Activated CD4-positive, alpha-beta memory T cell treated with anti-CD3 and anti-CD28 coated beads for 36 hours (primary cell): ENCODE measurements at places on chromosomes 7 and 10. TPM values are rescaled to one million over a fixed set of nuclear protein-coding genes. Genes with fewer than 3 reads are reported as not detected.

DNA sequence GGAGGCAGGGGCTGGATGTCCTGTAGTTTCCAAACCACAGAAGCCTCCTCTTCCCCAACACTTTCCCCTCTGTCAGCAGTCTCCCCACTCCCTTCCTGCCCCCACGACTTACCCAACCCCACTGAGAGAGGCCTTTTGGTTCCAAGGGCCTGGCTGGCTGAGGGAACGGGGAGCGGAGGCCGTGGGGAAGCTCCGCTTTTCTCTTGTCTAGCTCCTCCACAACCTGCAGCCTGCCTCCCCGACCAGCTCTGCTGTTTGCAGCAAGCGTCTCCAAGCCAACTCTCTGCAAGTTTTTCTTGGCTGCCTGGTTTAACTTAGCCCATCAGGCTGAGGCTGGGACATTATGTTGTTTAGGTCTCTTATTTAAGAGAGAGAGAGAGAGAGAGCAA lies 126.8 kb downstream of the NEURL1 start:
- no peaks in the 10 kb centered on the region for H3K36me3 ChIP-seq
- no peaks in the 10 kb centered on the region for H3K27me3 ChIP-seq
- no peak for DNase-seq
- H3K4me3 ChIP-seq = no peak overlapping the region
- no peaks in the 10 kb centered on the region for H3K4me1 ChIP-seq

GRCh38 chr10:122350893-122351292 lies 23.6 kb upstream of the PLEKHA1 start:
- DNase-seq = no peak
- no peak overlapping the region for H3K4me3 ChIP-seq
- H3K27me3 ChIP-seq = peaks cover 3% of the 10 kb centered on the region
- no peaks in the 10 kb centered on the region for H3K36me3 ChIP-seq
- H3K27ac ChIP-seq = no peak overlapping the region
- H3K4me1 ChIP-seq = no peaks in the 10 kb centered on the region

- H3K36me3 ChIP-seq = peaks cover 5% of the 10 kb centered on the region
- no peak overlapping the region for H3K27ac ChIP-seq
- no peak overlapping the region for H3K4me3 ChIP-seq
- no peak for DNase-seq
- H3K4me1 ChIP-seq = no peaks in the 10 kb centered on the region
Measured at GRCh38 chr7:552868-553635, 33.4 kb upstream of the PDGFA start.

GRCh38 chr10:52598936-52599335 lies 173.6 kb downstream of the MBL2 start:
- no peak overlapping the region for H3K27ac ChIP-seq
- H3K4me3 ChIP-seq = no peak overlapping the region
- no peaks in the 10 kb centered on the region for H3K4me1 ChIP-seq

- H3K36me3 ChIP-seq = no peaks in the 10 kb centered on the region
- H3K4me3 ChIP-seq = no peak overlapping the region
Measured at GRCh38 chr10:31138026-31138553, 106.4 kb upstream of the ZNF438 start.

- H3K4me3 ChIP-seq = no peak overlapping the region
- no peak overlapping the region for H3K27ac ChIP-seq
- no peaks in the 10 kb centered on the region for H3K36me3 ChIP-seq
- H3K4me1 ChIP-seq = no peaks in the 10 kb centered on the region
Measured at GRCh38 chr10:60107308-60107976, 201.1 kb upstream of the CCDC6 start.

- H3K4me3 ChIP-seq = no peak overlapping the region
- peaks cover 13% of the 10 kb centered on the region for H3K36me3 ChIP-seq
Measured at GRCh38 chr7:112777406-112777805, 12.8 kb downstream of the TMEM168 start.

DNA sequence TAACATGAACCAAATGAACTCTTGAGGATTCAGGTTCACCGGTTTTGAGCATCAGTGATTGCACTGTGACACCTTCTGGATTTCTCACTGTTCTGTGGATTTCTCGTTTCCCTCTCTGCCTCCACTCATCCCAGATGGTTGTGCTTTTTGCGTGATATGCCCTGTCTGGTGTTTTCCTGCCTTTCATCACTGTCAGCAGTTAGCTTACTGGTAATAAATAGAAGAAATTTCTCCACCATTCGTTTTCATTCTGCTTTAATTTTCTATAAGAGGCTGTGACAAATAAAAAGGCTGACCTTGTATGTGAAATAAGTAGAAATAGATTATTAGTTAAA lies 16.2 kb downstream of the BPGM start:
- H3K27ac ChIP-seq = no peak overlapping the region
- H3K36me3 ChIP-seq = peaks cover 31% of the 10 kb centered on the region
- no peak overlapping the region for H3K4me3 ChIP-seq
- H3K27me3 ChIP-seq = no peaks in the 10 kb centered on the region
- no peak for DNase-seq

GRCh38 chr7:20236790-20237189 lies 19.6 kb upstream of the MACC1 start:
- no peak overlapping the region for H3K4me3 ChIP-seq
- H3K27ac ChIP-seq = no peak overlapping the region
- DNase-seq = no peak
- H3K36me3 ChIP-seq = no peaks in the 10 kb centered on the region
- peaks cover 5% of the 10 kb centered on the region for H3K4me1 ChIP-seq

DNA sequence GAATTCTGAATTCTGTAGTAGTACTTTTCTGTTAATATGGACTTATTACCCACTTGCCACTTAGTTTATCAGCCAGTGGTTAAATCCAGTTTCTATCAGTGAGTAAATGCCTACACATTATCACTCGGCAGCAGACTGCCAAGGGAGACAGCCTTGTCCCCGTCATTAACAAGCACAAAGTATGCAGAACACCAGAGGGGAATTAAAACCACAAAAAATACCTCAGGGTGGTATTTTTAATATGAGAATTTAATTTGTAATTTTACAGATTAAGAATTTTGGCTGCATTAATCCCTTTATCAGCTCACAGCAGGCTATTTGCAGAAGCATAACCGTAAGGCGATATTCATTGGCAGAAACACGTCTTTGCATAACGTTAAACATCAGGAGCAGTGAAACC lies 150.0 kb upstream of the FZD1 start:
- DNase-seq = no peak
- no peaks in the 10 kb centered on the region for H3K4me1 ChIP-seq
- no peaks in the 10 kb centered on the region for H3K36me3 ChIP-seq
- H3K27me3 ChIP-seq = no peaks in the 10 kb centered on the region
- no peak overlapping the region for H3K4me3 ChIP-seq

DNA sequence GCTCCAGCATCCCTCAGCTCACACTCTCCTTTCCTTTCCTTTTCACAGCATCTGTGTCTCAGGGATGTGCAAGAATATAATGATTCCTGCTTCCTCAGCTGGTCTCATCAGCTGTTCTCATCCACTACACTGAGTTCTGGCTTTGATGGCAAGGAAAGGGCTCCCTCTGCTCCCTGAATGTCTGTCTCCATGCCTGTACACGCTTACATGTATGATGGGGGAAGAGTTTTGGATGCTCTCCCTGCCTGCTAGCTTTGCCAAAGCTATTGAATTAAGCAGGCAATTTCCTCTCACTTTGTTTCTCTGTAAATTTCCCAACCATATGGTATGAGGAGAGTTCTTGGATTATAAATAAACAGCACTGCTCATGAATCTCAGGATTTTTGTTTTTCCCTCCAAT lies 254.5 kb downstream of the SORCS3 start:
- no peak for DNase-seq
- no peak overlapping the region for H3K4me3 ChIP-seq
- no peak overlapping the region for H3K27ac ChIP-seq
- H3K27me3 ChIP-seq = peaks cover 1% of the 10 kb centered on the region

GRCh38 chr10:121262774-121263430 lies 335.3 kb downstream of the FGFR2 start:
- no peaks in the 10 kb centered on the region for H3K4me1 ChIP-seq
- H3K27ac ChIP-seq = no peak overlapping the region
- H3K36me3 ChIP-seq = no peaks in the 10 kb centered on the region
- DNase-seq = no peak
- no peak overlapping the region for H3K4me3 ChIP-seq

DNA sequence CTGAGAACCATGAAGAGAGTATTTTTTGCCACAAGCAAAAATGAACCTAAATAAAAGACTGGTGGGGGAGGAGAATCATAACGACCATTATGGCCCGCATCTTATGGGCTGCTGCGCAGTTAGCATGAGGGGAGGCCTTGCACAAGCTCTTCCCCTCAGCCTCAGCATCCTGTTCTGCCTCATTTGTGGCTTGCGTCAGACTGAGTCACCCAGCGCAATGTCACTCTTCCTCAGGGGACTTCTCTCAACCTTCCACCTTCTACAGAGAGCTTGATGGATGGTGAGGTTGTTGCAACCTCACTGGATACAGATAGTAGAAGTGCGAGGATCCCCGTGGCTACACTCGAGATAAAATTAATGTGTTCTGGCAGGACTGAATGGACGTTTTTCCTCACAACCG lies 16.8 kb upstream of the GPR15LG start:
- H3K27ac ChIP-seq = peak overlapping the region; percentile 29
- DNase-seq = peak; percentile 59
- H3K4me3 ChIP-seq = no peak overlapping the region
- peaks cover 24% of the 10 kb centered on the region for H3K36me3 ChIP-seq
- H3K27me3 ChIP-seq = no peaks in the 10 kb centered on the region

DNA sequence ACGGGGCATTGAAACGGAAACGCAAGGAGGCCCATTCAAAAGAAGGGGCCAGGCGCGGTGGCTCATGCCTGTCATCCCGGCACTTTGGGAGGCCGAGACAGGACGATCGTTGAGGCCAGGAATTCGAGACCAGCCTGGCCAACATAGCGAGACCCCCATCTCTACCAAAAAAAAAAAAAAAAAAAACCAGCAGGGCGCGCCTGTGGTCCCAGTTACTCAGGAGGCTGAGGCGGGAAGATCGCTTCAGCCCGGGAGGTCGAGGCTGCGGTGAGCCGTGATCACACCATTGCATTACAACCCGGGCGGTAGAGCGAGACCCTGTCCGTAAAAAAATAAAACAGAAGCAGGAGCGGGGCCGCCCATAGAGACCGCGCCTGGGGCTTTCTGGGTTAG lies 396 bp downstream of the PSMG3 start:
- H3K4me1 ChIP-seq = peaks cover 38% of the 10 kb centered on the region
- peak overlapping the region; percentile 98 for H3K27ac ChIP-seq
- no peak for DNase-seq
- H3K4me3 ChIP-seq = peak overlapping the region; percentile 91

DNA sequence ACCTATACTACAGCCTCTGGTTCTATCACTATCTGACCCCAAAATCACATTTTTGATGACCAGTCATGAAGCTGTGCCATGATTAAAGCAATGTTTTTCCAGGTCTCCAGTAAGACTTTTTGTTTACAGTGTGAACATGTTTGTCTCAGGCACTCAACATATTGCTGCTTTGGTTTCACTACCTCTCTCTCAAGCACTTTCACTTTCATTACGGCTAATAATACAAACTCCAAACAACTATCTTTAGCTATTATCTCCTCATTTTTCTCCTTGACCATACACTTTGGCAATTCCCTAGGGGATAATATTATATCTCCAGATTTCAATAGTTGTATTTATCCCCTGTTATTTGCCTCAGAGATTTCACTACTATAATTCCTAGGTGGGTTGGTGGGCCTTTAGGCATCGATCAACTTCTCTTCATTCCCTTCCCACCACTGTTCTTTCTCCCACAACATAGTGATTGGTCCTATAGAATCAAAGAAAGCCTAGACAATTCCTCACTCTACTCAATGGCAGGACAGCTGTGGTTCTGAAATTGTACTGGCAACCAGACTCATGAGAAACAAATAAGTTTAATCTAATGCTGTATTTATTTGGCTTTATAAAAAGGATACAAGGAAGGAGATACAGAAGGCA lies 261.4 kb upstream of the ZWINT start:
- no peak overlapping the region for H3K27ac ChIP-seq
- no peaks in the 10 kb centered on the region for H3K4me1 ChIP-seq
- no peaks in the 10 kb centered on the region for H3K27me3 ChIP-seq
- no peaks in the 10 kb centered on the region for H3K36me3 ChIP-seq
- DNase-seq = no peak

DNA sequence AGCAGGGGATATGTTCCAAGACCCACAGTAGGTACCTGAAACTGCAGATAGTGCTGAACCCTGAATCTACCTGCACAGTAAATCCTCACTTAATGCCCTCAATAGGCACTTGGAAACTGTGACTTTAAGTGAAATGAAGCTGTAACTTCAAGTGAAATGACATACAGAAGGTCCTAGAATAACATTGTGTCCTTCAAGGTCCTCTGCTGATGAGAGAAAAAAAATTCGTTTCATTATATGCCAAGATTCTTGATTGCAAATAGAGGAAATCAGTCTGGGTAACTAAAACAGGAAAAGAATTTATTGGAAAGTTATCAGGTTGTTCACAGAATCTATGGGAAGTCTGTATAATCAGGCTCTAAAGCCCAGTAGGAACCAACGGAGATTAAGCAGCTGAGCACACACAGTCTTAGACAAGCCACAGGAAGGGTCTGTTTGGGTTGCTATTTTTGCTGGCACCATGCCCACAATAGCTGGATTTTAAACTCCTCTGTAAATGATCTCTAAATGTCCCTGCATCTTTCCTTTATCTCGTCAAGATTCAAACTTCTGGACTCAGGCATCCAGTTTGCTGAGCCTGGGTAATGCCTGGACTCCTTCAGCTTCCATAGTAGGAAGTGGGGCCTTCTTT lies 57.5 kb downstream of the EXOC4 start:
- DNase-seq = no peak
- no peak overlapping the region for H3K27ac ChIP-seq
- H3K27me3 ChIP-seq = no peaks in the 10 kb centered on the region
- peaks cover 39% of the 10 kb centered on the region for H3K36me3 ChIP-seq
- H3K4me1 ChIP-seq = peaks cover 16% of the 10 kb centered on the region
- H3K4me3 ChIP-seq = no peak overlapping the region

GRCh38 chr10:12965571-12965970 lies 35.9 kb downstream of the CCDC3 start:
- peaks cover 23% of the 10 kb centered on the region for H3K27me3 ChIP-seq
- no peak for DNase-seq
- H3K36me3 ChIP-seq = peaks cover 1% of the 10 kb centered on the region
- peaks cover 5% of the 10 kb centered on the region for H3K4me1 ChIP-seq
- H3K27ac ChIP-seq = no peak overlapping the region

The LBX1 gene
- not detected for total RNA-seq

The STRIP2 gene
- 56.1 TPM for total RNA-seq

The HABP2 gene
- not detected for total RNA-seq

The MCM10 gene
- total RNA-seq = 70.6 TPM

The CTNNA3 gene
- total RNA-seq = not detected

The WDR11 gene
- 37.3 TPM for total RNA-seq

The LAMB1 gene
- total RNA-seq = not detected

The C1GALT1 gene
- 36.7 TPM for total RNA-seq

The HOXA2 gene
- not detected for total RNA-seq

The ASAH2 gene
- 3.3 TPM for total RNA-seq

The CUZD1 gene
- total RNA-seq = 1.0 TPM

The CNPY1 gene
- not detected for total RNA-seq

The PILRA gene
- 0.31 TPM for total RNA-seq

The ADRA2A gene
- not detected for total RNA-seq

The OPN4 gene
- not detected for total RNA-seq

The EIF5AL1 gene
- total RNA-seq = 3.2 TPM

The GTF2IRD2 gene
- total RNA-seq = 3.2 TPM
